Nucleus accumbens (tissue), 56 donors: ENCODE measurements at places on chromosomes 12 and 14.

DNA sequence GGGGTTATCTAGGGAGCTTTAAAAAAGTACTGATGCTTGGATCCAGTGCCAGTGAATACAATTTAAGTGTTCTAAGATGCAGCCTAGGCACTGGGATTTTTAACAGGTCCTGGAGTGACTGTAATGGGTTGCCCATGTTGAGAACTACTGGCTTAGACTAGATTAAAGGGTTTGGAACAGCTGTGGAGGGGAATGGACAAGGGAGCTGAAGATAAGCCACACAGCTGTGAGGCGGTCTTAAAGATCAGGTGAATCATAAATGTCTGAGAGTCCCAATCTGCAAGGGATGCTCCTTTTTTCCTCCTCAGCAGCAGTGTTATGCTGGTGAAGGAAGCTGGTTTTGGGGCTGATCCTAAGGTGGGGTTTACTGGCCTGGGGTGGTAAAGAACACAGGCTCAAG lies 35.5 kb upstream of the FRMD6 start:
- DNase-seq = no peak

- DNase-seq = no peak
These were observed 21.8 kb downstream of the CHST11 start for GRCh38 chr12:104478396-104479122.

- DNase-seq = no peak
These were observed 106.9 kb downstream of the SCARB1 start for GRCh38 chr12:124756760-124757159.

DNA sequence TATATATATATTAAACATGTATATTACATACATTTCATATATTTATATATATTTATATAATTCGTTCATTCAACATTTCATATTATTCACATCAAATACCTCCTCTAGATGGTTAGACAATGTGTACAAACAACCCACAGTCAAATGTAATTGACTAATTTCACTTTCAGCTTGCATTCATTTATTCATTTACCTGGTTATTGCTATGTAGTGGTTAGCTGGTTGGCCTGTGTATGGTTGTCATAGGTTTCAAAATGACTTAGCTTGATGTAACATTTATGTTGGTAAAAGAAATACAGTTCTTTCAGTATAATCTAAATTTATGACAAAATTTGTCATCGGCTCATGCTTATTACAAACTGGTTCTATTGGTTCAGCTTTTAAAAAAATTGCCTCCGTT lies 389 bp downstream of the OR4K13 start:
- no peak for DNase-seq

DNA sequence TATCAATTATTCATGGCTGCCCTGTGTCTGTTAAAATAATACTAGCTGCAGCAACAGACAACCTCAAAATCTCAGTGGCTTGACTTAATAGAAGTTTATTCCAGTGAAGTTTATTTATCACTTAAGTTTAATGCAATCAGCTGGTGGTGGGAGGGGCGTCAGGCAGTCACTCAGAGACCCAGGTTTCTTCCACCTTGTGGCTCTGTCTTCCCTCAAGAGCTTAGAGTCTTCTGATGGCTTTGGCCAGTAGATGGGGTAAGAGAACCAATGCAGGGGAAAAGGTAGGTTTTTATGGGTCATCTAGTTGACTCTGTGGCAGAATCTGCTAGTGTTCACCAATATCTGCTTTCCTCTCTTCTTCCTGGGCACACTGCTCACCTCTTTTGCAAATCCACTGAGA lies 668.9 kb downstream of the AACS start:
- DNase-seq = no peak

DNA sequence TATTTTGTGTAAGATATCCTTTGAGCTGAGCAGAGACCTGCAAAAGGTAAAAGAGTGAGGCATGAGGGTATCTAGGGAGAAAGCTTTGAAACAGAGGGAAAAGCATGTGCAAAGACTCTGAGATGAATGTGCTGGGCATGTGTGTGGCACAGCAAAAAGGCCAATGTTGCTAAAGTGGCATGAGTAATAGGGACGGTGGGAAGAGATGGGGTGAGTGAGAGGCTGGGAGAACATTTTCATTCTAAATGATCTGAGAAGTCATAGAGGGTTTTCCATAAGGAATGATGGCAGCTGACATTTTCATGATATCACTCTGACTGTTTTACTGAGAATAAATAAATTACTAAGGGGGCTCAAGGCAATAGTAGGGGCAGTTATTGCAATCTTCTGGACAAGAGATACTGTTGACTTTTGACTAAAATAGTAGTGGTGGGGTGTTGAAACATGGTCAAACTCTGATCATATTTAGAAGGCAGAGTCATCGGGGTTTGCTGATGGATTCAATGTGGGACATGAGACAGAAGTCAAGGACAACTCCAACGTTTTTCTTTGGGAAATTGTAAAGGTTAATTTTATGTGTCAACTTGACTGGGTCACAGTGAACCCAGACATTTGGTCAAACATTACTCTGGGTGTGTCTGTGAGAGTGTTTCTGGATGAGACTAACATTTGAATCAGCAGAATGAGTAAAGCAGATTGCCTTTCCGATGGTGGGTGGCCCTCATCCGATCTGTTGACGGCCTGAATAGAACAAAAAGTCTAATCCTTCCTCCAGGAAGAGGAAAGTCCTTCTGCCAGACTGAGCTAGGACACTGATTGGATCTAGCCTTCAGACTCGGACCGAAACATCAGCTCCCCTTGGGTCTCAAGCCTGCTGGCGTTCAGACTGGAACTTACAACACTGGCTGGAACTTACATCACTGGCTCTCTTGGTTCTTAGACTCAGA lies 193.9 kb upstream of the PLXNC1 start:
- DNase-seq = no peak

DNA sequence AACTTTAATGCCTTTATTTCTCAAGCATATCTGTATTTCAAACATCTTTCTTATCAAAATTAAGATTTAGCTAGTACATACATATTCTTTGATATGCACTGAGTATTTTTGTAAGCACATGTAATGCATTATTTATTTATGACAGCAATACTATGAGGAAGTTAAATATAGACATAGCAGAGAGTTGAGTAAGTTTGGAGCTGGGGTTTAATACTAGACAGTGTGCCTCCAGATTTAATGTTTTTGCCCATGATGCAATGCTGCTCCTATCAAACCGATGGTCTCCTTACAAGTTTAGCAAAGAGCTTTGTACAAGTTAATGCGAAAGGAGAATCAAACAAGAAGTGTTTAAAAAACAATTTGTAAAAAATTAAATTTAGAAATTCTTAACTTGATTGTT lies 826.6 kb upstream of the MGAT4C start:
- no peak for DNase-seq

DNA sequence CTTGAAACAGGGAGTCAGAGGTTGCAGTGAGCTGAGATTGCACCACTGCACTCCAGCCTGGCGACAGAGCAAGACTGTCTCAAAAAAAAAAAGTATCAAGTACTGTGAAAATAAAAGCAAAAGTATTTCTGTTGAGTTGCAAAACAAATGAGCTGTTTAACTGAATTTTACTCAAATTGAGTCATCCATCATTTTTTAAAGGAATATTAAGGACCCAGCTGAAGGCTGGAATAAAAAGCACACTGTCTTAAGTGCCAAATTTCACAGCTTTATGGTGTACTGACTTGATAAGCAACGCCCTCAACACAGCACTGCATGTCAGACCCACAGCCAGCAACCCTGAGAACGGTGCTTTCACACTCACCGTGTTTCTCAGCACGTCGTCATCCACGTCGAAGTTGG lies 57.9 kb downstream of the AMN start:
- no peak for DNase-seq
